Stimulated activated CD8-positive, alpha-beta memory T cell treated with anti-CD3 and anti-CD28 coated beads, Interleukin-4, amount 100 ng/mL, for 1 hour (primary cell): ENCODE measurements at places on chromosomes 11 and 22.

DNA sequence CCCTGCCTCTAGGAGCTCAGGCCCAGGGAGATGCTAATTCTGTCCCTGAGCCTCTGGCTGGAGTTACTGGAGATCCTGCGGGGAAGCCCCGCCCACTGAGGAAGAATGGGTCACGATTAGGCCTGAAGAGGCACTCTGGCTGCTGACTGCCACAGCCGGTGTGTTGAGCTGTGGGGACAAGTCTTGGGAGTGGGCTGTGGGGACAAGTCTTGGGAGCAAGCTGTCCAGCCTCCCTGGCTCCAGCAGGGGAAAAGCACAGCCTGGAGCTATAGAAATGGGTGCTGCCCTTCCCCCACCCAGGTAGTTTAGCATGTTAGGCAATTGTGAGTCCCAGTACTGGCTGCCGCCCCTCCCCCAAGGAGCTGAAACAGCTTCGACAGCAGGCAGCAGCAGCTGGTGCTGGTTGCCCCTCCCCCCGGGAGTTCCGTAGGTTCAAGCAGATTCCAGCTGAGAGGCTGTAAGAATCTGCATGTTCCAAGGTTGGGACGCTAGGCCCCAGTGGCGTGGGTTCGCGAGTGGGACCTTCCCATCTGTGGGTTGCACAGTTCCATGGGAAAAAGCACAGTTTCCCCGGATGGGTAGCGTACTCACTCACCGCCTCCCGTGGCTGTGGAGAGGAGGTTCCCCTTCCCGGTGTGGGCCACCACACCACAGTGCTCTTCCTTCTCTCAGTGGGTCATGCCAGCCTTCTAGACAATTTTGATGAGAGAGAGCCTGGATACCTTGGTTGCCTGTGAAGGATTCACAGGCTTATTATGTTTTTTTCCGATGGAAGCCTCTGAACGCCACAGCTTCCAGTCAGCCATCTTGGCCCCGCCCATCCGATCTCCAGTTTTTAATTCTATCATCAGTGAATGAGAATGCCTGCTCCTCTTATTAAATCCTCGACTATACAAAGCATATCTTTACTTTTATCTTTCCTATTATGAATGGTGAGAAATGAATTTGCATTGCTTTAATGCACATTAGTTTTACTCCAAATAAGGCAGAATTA, 61.5 kb downstream of the MSANTD4 start:
- DNase-seq, result no peak

DNA sequence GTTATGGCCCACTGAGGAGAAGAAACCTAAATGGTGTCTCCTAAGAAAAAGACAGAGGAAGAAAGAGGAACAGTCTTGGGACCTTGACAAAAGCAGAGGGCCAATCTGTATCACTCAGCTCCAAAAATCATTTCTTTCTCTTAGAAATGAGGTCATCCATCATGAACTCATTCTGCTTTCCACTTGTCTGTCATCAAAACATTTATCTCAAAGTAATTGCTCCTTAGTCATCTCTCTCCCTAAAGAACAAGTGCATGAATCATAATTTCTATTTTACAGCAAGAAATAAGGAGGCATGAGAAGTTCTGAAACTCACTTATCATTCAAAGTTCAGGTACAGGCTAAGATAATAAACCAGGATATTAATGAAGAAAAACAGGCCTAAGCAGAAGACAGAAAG, 375.6 kb downstream of the KCNA4 start:
- no peak for DNase-seq

DNA sequence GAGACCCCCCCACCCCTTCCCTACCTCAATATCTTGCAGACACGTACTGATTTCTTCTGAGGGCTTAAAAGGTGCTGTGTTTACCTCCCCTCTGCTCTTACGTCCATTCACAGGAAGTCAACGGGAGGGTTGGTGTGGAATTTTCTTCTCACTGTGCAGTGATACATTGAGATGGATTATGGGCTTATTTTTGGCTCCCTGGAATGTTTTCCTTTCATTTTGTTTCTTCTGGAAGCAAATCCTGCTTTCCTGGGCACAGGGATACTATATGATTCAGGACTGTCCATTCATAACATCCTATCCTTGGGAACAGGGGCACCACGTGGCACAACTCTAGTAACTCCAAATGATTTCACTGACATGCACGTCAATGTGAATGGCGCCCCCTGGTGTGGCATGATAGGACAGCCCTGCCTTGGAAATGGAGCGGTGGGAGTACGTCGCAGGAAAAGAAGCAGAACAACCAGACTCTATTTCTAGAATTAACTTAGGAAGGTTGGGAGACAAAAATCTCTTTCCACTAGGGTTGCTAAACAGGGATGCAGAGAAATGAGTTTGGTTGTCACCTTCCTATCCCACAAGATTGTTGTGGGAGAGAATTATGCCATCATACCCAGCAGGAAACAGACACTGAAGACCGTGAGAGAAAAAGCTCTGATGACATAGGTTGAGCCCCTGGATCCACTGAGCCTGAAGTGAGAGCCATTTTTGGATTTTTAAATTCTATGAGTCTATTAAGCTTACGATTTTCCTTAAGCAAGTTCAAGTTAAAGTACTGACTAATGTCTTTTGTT, 146.5 kb upstream of the RAG2 start:
- DNase-seq, result no peak

DNA sequence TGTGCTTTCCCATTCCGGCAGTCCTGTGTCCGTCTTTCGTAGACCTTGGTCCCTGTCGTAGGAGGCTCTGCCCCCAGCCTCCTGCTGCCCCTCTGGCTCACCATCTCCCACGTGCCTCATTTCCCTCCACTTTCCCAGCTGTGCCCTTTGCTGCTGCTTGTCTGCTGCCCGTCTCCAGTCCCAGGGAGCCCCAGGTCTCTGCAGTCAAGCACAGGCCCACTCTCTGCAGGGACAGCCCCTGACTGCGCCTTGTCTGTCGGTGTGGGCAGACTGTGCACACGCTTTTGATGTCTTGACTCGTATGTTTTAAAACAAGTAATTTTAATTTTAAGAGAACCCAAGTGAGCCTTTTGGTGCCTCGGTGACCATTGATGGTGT, 12.4 kb downstream of the DGCR8 start:
- no peak for DNase-seq
